Amniotic epithelial cell (primary cell): ENCODE measurements at places on chromosomes 7 and 10.
A peak's percentile ranks its signal among the peaks of the same experiment; 100 is the strongest.

GRCh38 chr10:93821051-93821772, 63.5 kb downstream of the LGI1 start:
- DNase-seq = peak; percentile 55

DNA sequence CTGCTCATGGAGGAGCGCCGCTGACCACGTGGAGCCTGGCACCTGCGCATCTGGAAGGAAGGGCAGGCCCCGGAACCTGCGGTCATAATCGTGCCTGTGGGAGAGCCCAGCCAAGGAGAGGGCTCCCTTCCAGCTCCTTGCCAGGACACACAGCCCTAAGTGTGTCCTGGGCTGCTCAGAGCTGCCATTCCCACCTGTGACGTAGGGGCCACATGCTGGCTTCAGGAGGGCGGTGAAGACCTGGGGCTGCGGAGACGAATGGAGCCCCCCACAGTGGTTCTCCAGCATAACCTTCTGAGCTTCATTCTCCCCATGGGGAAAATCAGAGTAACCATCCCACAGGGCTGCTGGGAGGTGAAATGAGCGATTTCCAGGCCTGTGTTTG, 127.6 kb upstream of the CHST15 start:
- DNase-seq = no peak

- DNase-seq = peak; percentile 72
Measured at GRCh38 chr7:157271315-157271990, 65.4 kb upstream of the DNAJB6 start.

DNA sequence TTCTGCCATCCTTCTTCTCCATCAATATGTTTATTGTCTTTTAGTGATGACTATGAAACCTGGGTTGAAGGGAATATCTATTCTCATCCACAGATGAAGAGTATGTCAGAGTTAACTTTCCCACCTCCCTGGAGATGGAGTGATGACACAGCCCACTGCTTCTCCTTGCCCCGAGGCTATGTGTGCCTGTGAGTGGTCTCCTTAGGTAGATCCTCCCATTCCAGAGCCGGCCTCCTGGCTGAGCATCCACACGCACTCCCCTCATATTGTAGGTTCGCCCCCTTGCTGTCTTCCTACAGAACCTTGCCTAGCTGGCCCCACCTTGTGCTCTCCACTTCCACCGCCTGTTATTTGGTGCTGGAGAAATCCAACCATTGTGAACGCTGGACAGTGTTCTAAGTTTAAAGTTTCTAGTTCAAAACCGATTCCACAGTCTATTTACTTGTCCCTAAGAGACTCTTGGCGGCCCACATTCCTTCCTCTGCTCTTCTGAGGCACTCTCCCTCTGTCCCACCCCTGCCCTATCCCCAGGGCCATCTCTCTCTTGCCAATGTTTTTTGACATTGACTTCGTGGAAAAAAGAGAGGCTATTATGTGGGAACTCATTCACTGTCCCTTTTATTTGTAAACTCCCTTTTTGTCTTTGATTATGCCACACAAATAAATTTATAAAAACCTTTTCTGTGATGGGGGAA, 168.0 kb downstream of the ZNF438 start:
- no peak for DNase-seq

DNA sequence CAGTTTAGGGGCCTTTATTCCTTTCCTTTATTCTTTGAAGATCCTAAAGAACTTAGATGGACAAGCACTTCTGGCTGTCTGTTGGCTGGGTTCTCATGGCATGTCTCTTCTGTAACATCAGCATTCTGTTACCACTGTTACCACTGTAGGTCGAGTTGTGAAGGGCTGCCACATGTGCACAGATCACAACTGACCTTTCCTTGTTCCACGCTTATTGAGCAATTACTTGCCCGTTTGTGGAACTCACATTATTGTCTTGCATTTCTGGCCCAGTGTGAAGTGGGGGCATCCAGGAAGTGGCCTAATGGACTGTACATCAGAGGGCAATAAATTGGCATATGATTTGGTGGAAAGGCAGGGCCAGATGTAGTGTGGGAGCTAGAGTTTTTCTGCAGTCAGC, 23.7 kb downstream of the GBF1 start:
- DNase-seq = no peak

DNA sequence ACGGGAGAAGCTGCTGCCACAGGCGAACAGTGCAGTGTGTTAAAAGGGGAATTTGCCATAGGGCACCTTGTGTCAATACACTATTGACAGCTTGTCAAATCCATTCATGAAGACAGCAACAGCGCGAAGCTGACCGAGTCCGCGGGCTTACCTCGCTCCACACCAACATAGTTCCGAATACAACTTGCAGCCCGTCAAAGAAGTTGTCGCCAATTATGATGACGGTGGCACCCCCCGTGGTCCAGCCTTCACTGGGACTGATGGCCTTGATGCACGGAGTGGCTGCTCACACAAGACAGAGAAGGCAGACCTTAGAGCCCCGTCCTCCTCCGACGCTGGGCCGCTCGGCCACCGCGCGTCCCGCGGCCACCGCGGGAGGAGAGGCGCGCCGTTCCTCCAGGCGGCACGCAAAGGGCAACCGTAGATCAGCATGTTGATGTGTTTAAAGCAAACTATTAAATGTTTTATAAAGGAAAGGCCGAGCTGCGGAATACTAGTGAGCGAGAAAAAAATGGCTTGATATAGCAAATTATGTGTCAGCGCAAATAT, 96.4 kb downstream of the EBF3 start:
- no peak for DNase-seq

- DNase-seq = no peak
Measured at GRCh38 chr10:113616244-113617074, 47.4 kb downstream of the NRAP start.

DNA sequence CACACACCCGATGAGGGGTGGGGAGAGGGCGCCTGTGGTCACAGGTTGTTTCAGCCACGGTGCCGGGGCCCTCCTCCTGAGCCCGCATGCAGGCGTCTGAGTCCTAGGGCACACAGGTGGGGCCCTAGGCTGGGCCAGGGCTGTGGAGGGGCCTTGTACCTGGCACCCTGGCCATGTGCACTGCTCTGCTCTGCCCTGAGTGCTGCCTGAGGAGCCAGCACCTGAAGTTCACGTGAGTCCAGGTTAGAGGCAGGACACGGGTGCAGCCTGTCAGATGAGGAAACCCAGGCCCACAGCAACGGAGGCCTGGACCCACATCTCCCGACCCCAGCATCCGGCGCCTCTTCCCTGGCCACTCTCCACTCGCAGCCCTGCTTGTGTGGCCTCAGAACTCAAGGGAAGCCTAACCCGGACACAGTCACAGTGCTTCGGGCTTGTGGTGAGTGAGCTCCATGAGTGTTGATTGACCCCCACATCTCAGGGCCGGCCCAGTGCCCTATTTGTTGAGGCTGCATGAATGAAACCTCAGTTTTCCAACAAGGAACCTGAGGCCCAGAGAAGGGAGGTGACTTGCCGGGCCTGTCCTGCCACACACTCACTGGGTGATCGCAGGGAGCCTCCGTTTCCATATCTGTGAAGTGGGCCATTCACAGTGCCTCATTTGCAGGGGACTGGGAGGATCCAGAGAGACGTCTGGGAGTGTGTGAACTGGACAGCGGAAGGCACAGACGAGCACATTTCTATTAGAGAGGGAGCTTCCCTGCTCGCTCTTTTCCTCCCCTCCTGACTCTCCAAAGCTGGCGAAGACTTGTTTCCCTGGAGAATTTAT, 39.6 kb downstream of the PPIF start:
- no peak for DNase-seq

GRCh38 chr10:59098831-59099452, 77.5 kb upstream of the PHYHIPL start:
- no peak for DNase-seq

DNA sequence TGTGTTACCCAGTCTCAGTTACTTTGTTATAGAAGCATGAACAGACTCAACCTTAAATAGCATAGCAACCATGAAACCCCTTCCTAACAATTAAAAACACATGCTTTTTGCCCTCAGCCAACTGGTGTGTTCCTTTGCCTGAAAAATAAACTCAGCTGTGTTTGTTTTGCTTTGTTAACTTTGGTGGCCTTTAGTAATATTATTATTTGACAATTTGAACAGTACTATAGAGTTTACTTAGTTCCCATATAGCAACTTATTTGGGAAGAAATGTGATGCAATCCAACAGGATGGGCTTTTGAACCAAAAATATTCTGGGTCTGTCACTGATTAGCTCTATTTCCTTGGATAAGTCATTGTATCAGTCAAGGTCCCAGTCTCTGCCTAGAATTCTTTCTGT, 22.5 kb upstream of the MKLN1 start:
- DNase-seq = no peak

DNA sequence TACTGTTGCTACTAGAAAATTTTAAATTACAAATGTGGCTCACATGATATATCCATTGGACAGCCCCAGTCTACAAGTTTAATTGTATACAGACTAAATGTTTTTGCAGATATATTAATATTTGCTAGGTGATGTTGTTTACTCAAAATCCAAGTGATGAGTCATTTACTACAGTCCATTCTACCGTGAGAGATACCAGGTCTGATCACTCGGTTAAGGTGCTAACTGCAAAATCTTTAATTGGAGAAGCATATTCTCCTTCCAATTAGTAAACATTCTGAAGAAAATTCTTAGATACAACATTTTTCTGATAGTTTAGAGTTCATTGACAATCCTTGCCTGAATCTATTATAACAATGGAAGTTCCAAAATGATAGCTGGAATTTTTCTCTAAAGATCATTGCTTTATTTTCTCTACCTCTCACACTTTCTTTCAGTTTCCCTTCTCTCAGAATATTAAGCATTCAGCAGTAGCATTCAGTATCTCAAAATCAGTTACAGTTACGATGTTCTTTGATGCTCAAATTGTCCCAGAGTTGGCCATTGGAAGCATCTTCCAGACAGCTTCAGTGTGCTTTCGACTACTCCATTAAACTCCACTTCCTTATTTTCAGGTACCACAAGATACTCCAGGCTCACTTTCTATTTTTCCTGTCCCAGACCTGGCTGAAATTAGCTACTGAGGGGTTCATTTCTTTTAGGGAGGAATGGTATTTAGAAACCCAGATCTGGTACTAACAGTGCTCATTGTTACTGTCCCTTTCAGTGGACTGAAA, 2.3 kb downstream of the ABCB1 start:
- no peak for DNase-seq

- peak; percentile 77 for DNase-seq
Measured at GRCh38 chr10:63798599-63799498, 277.6 kb downstream of the REEP3 start.

- no peak for DNase-seq
Measured at GRCh38 chr10:115606086-115606485, 512.9 kb downstream of the ATRNL1 start.

DNA sequence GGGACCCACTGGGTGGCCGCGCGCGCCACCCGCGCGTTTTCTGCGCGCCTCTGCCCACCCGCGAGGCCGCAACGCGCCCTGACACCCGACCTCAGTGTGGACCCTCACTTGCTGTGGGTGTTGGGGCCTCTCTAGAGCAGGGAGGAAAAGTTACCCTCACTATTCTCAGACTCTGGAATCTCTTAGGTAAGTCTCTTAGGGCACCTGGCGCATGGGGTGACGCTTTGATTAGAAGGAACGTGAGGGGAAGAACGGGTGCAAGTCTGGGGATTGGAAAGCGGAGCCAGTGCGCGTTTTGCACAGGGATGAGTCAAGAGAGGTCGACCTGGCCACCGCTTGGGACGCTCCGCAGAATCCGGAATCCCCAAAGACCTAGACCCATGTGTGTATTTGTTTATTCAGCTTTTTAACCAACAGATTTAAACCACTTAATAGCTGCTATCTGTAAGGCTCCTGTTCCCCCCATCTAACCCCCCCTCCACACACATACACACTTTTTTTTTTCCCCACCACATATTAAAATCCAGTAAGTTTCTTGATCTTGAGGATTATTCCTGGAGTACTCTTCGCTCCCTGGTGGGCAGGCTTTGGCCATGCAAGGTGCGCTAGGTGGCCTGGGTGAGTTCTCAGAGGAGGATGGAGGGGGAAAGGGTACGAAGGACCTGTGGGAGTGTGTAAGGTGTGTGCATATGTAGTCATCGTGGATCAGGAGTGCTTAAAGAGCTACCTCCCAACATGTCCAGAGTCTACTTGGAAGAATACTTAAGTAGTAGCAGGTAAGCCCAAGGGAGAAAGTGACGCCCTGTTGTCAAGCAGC, 169.1 kb upstream of the PPP1R3A start:
- DNase-seq = no peak

DNA sequence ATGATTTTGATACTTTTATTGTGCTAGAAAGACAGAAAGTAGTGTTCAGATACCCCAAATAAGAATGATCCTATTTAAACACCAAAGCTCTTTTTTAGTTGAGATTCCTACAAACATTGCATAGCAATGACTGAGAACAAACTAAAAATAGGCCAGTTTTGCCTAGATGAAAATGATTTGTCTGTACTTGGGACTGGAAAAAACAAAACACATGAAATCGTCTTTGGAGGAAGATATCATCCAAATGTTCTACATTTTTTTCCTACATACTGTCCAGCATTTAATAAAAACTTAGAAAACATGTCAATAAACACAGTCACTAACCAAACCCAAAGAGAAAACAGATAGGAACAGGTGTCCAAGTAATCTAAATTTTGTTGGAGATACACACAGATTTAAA, 111.6 kb upstream of the MEOX2 start:
- no peak for DNase-seq

DNA sequence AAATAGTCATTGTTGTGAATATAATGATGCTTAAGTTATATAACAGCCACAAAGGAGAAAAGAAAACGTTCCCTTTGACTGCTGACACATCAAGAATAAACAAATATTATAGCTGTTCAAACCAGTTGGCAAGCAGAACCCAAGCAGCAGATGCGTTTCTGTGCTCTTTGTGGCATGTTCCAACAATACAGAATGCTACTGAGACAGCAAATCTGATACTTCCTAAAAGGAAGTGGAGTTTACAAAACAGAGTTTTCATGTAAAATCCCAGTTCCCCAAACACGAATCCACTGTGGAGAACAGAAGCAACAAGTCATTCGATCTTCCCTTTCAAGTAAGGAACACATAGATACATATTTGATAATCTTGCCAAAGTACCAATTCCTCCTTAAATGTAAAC, 170.9 kb upstream of the ASAH2 start:
- DNase-seq = no peak

- no peak for DNase-seq
Measured at GRCh38 chr10:99590799-99591198, 29.4 kb downstream of the SLC25A28 start.

GRCh38 chr10:79184657-79185056, 115.9 kb downstream of the ZMIZ1 start:
- no peak for DNase-seq

- DNase-seq = peak; percentile 37
Measured at GRCh38 chr10:50917486-50917885, 32.1 kb upstream of the A1CF start.

DNA sequence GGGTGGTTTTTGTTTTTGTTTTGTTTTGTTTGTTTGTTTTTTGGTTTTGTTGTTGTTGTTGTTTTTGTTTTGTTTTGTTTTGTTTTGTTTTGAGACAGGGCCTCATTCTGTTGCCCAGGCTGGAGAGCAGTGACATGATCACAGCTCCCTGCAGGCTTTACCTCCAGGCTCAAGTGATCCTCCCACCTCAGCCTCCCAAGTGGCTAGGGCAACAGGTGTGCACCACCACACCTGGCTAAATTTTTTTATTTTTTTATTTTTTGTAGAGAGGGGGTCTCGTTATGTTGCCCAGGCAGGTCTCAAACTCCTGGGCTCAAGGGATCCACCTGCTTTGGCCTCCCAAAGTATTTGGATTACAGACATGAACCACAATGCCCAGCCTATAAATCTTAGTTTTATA, 115.9 kb upstream of the NFE2L3 start:
- DNase-seq = no peak

GRCh38 chr7:92121681-92122080, 12.6 kb downstream of the CYP51A1 start:
- DNase-seq = no peak
